ENCODE measurements at places on chromosomes 1 and 21.
A peak's percentile ranks its signal among the peaks of the same experiment; 100 is the strongest.

DNA sequence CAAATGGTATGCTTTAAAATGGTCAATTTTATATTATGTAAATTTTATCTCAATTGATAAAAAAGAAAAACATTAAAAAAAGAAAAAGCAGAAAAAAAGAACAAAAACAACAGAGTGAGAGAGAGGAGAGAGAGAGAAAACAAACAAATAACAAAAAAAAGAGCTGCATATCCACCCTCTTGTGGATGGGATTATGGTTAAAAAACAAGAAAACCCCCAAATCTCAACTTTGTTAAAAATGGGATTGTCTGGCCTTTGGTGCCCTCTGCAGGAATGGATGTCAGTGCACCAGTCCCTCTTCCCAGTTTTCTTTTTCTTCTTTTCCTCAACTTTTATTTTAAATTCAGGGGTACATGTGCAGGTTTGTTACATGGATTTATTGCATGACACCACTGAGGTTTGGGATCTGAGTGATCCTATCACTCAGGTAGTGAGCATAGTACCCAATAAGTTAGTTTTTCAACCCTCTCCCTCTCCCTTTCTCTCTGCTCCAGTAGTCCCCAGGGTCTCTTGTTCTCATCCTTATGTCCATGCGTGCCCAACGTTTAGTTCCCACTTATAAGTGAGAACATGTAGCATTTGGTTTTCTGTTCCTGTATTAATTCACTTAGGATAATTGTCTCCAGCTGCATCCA, 28.1 kb downstream of the RNF187 start:
- DNase-seq = no peak

DNA sequence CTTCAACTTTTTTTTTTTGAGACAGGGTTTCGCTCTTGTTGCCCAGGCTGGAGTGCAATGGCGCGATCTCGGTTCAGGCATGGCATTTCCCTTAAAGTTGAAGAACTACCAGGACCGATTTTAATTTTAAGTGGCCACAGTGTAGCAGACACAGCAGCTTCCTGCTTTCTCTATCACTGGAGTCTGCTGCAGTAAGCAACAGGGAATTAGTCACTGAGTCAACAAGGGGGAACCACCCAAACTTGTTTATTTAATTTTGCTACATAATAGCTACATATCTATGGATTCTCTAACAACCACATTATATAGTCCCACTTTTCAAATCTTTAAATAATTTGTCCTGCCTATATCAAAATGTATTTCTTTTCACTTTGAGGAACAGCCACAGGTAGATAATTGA, 12.5 kb upstream of the TNNI3K start:
- DNase-seq = no peak

DNA sequence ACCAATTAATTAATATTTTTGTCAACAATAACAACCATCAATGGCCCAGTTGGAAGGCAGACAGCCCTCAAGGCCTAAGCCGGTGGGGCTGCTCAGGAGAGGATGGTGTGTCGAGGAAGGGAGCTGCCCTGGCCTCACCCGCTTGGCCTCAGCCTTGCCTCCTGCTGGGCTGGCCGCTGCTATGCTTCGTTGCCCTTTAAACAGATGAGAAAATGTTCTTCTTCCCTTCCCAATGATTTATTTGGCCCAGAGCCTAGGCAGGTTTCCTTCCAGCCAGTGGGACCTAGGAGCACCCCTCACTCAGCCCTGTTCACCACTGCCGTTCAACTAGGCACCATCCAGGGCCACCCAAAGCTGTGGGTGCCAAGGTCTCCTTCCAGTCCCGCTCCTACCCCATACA, 3.1 kb upstream of the ADGRB2 start:
- no peak for DNase-seq

DNA sequence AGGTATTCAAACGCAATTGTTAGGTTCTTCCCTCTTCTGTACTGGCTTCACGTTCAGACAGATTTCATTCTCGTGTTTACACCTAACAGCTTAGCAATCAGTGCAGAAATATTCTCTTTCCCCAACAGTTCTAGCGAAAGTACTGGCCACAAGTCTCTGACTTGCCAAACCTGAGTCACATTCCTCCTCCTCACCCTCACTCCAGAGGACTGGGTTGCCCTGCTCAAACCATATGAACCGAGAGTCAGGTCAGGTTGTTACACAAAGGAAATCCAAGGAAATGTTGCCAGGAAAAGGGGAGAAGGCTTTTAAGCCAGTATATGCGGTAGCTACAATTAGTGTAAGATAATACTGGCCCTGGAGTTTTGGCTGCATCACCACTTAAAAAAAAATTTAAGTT, 282.5 kb downstream of the RGS7 start:
- DNase-seq = no peak

GRCh38 chr1:91499904-91500755, 521 bp upstream of the CDC7 start:
- DNase-seq = no peak

- no peak for DNase-seq
These were observed 86.2 kb downstream of the STUM start for GRCh38 chr1:226634611-226635246.

DNA sequence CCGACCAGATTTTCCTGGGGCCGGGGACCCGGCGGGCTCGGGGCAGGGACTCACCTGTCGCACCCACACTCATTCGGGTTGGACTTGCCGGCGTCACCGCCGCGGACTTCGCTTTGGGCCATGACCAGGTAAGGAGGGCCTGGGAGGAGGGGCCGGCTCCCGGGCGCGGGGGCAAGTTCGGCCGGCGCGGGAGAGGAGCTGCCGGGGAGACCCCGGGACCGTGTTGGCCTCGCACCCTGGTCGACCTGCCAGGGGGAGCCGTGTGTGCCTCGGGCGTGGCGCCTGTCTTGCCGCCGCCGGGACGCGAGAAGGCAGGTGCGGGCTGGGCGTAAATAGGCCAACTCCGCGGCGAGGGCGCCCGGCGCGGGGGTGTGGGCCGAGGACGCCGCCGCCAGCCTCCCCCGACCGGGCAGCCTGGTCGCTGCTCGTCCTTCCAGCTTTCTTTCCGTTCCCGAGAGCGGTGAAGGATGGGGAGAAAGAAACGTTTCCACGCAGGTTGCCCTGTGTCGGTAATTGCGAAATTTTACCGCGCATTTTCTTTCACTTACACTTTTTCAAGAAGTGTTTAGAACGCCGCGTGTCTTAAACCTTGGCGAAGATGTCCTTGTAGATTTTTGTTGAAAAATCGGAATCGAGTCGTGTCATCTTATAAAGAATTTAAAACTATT, 558 bp downstream of the USP1 start:
- no peak for DNase-seq

DNA sequence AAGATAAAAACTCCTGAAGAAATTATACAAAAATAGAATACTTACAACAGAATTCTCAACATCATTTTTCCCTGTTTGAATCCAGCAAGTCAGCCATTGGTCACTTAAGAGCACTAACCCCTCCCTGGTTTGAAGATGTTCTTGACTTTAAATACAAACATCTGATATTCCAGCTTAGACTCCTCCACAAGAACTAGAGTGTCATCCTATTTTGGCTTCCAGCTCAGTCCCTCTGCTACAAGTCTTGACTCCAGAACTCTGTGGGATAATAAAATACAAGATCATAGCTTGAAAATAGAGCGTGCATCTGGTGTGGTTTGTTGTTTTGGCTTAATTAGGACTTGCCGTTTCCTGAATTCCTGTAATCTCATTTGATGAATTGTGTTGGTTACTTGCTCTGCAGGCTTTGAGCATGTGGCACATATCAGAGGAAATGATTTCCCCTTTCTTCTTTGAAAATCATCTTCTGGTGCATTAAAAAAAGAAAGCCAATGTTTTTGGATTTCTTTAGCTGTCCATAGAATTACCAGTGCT, 63.7 kb upstream of the DPT start:
- DNase-seq = no peak

DNA sequence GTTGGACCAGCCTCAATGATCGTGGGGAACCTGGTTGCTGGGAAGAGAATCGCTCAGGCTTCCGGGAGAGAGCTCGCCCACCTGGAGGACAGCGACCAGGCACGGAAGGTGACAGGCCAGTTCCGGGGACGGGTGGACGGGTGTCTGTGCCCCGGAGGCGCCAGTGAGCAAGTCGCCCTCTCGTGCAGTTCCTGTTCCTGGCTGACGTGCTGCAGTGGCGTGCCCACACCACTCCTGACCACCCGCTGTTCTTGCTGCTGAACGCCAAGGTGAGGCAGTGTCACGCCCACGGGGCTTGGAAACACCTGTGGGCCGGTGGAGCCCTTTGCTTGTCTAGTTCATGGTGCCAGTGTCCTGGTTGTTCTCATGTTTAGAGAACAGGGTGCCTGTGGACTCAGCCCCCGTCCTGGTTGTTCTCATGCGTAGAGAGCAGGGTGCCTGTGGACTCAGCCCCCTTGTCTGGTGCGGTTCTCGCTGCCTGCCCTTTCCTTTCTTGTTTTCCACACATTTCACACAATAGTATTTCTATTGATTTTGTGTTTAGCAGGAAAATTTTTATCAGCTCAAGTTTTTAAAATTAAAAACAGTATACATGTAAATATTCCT, 53.1 kb downstream of the S100B start:
- DNase-seq = peak; percentile 21

GRCh38 chr1:34113887-34114286, 51.1 kb downstream of the CSMD2 start:
- DNase-seq = no peak

DNA sequence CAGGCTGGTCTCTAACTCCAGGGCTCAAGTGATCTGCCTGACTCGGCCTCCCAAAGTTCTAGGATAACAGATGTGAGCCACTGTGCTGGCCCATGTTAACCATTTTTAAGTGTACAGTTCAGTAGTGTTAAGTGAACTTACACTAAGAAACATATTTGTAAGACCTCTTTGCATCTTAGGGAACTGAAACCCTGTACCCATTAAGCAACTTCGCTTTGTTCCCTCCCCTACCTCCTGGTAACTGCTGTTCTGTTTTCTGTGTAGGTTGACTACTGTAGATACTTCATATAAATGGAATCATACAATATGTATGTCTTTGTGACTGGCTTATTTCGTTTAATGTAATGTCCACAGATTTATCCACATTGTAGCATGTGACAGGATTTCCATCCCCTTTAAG, 11.0 kb downstream of the NUDC start:
- DNase-seq = no peak

DNA sequence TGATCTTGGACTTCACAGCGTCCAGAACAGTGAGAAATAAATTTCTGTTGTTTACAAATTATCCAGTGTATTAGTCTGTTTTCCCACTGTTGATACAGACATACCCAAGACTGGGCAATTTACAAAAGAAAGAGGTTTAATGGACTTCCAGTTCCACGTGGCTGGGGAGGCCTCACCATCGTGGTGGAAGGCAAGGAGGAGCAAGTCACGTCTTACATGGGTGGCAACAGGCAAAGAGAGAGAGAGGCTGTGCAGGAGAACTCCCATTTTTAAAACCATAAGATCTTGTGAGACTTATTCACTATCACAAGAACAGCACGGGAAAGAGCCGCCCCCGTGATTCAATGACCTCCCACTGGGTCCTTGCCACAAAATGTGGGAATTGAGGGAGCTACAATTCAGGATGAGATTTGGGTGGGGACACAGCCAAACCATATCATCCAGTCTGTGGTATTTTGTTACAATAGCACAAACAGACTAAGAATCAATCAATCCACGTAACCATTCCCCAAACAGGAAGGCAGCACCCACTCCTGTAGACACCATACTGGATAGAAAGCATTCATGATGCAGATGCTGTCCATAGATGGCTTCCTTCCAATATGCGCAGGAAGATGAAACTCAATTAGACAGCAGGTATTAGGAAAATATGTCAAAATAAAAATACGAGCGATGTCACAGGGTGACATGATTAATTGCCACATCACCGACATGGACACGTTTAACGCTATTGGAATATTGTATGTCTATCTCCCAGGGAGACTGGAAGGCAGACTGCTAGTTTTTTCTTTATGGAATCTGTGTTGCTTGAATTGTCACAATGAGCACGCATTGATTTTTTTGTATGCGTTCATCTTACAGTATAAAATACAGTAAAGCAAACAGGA, 22.8 kb downstream of the ECE1 start:
- DNase-seq = no peak

DNA sequence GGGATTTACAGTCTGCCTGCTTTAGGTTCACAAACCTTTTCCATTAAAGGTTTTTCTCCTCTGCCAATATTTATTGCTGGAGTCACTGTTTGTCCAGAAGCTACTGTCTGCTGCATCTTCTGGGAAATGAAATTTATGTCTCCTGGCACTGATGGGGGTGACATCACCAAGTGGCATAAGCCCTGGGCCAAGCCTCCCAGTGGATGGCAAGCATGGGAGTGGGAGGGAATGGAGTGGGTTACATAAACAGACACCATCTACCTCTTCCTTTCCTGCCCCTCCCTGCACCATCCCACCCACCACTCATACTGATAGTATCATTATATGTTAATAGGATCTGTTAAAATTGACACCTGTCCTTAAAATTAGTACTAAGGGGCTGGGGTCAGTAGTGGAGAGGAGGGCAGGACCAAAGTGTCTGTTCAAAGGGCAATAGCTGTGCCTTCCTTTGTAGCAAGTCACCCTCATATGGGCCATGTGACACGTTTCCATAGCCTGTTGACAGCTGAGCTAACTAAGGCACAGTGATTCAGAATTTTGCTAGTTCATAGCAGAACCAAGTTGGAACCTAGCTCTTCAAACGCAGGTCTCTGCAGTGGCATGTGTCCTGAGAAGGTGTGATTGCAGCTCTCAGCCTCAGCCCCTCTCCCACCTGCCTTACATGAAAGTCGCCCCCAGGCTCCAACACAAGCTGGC, 71.0 kb downstream of the MAB21L3 start:
- DNase-seq = no peak

DNA sequence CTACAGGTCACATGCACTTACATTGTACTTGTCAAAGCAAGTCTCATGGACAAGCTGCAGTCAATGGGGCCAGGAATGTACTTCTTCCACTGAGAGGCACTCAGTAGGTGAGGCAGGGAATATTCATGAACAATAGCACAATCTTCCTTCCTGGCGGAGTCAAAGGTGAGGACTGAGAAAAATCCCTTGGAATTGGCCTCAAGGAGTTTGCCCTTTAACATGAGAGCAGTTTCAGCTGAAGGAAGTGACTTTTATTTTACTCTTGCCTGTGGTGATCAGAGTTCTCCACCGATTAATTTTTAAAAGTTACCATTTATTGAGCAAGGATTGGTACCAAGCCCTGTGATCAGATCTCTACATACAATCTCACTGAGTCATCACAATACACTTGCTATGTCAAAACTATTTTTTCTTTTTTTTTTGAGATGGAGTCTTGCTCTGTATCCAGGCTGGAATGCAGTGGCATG, 11.2 kb upstream of the AK2 start:
- DNase-seq = no peak

DNA sequence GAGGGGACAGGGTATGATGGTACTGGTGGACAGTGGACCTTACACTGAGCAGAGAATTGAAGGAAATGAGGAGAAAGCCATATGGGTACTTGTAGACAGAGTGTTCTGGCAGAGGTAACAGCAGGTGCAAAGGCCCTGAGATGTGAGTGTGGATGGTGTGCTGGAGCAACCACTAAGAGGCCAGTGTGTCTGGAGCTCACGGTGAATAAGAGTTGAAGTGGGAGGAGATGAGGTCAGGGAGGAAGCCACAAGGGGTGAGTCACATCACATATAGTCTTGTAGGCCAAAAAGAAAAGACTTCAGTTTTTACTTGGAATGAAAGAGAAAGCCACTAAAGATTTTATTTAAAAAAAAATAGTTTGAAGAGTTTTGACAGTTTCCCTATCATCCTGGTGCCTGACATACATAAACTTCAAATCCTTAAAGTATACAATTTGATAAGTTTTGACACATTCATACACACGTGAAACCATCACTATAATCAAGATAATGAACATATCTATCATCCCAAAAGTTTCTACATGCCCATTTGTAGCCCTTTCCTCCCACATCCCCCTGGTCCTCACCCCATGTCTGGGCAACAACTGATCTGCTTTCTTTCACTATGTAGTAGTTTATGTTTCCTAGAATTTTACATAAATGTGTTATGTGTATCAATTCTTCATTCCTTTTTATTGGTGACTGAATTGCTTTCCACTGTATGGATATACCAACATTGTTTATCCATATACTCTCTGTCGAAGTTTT, 148.4 kb downstream of the GPATCH2 start:
- peak; percentile 47 for DNase-seq

Measured in stimulated activated CD4-positive, alpha-beta T cell treated with anti-CD3 and anti-CD28 coated beads, TNF-alpha, amount 100 ng/mL, for 48 hours (primary cell).